ENCODE measurements at places on chromosomes 4 and X.
A peak's percentile ranks its signal among the peaks of the same experiment; 100 is the strongest.

DNA sequence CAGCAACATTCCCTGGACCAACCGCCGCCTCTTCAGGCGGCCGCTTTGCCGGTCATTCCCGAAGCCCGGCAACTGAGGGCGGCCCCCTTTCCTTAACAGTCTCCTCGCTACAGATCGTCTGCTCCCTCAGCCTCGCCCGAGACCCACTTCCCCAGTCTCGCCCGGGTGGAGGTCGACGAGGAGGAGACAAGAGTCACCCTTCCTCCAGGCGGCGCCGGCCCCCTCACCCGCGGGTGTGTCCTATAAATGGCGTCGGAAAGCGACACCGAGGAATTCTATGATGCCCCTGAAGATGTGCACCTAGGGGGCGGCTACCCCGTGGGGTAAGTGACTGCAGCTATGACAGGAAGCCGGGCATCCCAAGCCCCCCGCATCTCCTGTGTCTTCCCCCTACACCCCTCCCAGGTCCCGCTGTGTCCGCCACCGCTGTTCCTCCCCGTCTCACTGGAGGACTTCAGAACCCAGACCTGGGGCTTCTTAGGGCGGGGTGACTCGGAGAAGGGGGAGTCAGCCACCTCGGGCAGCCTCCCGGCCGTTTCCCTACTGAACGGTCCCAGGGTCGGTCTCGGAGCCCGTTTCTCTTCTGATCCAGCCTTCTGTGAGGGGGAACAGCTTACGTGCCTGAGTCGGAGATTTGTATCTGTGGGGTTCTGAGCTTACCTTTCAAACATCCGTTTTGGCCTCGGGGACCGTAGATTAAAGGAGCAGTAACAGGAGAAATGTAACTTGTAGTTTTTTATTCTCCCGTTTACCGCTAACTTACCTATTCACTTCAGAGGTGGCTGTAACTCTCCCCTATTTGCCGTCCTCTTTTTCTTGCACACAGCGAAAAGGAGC lies 570 bp downstream of the WDR44 start:
- peak; percentile 58 for DNase-seq

DNA sequence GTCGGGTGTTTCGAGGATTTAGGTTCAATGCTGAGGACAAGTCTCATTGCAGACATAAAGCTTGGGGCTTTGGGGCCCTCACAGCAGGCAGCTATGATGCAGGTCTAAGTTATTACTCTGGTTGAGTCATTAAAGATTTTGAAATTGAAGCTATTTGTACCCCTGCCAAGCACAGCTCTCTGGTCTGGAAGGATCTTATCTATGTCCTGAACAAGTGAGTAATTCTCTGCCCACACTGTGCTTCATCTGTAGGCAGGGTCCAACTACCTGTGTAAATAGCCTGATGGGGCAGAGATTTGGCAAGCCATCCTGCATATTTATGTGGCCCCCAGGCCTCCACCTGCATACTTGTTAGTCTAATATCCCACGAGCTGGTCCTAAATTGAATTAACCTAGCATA lies 41.4 kb upstream of the MAGEA4 start:
- no peak for DNase-seq

DNA sequence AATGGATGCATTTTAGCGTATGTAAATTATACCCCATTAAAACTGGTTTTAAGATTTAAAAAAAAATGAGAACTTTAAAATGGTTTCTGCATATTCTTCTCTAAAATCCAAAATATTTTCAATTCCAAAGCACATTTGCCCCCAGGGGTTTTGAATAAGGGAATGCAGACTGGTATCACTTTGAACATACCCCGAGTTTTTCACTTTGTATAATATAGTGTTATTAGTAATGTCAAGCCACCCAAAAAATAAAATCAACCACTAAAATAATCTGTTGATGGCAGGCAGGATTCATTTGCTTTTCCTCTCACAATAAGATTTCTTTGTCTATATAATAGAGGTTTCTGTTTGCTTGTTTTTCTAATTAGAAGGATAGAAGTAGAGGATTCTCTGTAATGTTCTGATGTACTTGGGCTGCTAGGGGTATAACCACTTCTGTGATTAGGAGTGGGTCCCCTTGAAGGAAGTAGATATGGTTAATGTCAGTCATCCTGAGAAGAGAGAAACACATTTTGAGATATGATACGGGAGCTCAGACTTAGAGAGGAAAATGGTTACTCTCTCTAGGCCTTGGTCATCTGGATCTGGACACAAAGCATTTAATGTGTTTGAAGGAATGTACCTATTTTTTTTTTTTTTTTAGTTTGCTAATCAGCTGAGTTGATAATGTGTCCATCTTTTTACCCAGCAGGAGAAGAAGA lies 9.3 kb upstream of the LIN54 start:
- no peak for DNase-seq

- DNase-seq: no peak
Measured at GRCh38 chrX:138982365-138982764, 270.8 kb upstream of the FGF13 start.

Data from activated naive CD4-positive, alpha-beta T cell treated with Interleukin-2 at 50 U/mL for 16 hours (primary cell).